ENCODE measurements at places on chromosomes 2 and 18.

DNA sequence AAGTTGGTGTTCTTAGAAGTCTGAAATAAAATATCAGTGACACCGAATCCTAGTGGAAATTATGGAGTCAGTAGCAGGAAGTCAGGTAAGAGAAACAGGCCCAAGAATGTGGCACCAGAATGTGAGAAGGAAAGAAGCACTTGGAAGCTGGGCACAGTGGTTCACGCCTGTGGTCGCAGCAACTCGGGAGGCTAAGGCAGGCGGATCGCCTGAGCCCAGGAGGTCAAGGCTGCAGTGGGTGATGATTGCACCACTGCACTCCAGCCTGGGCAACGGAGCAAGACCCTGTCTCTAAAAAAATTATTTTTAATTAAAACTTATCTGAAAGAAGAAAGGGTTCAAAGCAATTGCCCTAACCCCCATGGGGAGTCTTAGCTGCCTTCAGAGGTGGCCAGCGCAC lies 268.3 kb upstream of the SALL3 start:
- DNase-seq: no peak

- no peak for DNase-seq
Measured at GRCh38 chr2:172038604-172039003, 38.9 kb downstream of the METAP1D start.

- DNase-seq: no peak
Measured at GRCh38 chr2:126653109-126653508, 2.8 kb upstream of the GYPC start.

DNA sequence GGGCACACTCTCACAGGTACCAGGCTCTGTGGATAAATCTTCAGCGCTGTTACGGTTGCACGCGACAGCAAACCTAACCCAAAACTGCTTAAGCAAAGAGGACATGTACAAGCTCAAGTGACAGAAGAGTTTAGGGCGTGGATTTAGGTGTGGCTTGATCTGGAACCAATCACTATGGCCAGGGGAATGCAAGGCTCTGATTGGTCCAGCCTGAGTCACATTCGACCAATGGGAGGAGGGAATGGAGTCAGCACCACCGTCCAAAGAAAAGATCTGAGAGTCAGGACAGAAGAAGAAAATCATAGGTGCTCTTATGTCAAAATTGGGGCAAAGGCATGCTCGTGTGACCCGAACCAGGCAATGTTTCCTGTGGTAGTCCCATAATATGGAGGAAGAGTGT lies 139.0 kb downstream of the TRIM43 start:
- DNase-seq: no peak

GRCh38 chr2:228430986-228431385 lies 249.5 kb upstream of the SPHKAP start:
- DNase-seq: no peak

- DNase-seq: no peak
Measured at GRCh38 chr18:50171406-50171805, 23.5 kb downstream of the MYO5B start.
